ENCODE measurements at places on chromosomes 3 and 15.

DNA sequence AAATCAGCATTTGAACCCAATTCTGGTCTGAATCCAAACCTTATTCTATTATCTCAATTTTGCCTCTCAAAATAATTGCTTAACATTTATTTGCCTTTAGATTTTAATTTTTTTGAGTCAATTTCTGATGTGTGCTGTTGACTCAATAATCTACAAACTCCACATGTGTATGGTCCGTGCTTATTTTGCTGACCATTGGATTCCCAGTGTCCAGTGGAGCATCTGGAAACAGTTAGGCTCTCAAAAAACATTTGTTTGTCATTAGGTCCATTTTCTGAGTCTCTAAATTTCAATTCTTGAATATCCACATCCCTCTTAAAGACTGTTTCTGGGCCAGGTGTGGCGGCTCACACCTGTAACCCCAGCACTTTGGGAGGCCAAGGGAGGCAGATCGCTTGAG, 19.2 kb upstream of the MYZAP start:
- no peak for DNase-seq

DNA sequence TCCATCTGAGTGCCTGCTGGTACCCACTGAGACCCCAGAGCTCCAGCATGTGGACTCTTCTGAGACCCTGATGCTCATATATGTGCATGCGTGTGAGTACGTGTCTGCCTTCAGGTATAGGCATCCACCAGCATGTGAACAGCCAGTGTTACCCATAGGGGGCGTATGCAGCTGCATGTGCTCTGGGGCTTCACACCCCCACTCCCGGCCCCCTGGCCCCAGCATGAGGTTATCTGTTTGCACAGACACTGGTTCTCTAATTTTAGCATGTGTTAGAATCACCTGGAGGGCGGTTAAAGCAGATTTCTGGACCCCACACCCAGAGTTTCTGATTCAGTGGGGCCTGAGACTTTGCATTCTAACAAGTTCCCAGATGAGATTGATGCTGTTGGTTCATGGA, 824 bp upstream of the CILP start:
- peak; percentile 25 for DNase-seq

- no peak for DNase-seq
These were observed 132.6 kb upstream of the LRRN1 start for GRCh38 chr3:3666664-3667063.

GRCh38 chr3:188817935-188818269, 353.9 kb upstream of the TPRG1 start:
- no peak for DNase-seq

DNA sequence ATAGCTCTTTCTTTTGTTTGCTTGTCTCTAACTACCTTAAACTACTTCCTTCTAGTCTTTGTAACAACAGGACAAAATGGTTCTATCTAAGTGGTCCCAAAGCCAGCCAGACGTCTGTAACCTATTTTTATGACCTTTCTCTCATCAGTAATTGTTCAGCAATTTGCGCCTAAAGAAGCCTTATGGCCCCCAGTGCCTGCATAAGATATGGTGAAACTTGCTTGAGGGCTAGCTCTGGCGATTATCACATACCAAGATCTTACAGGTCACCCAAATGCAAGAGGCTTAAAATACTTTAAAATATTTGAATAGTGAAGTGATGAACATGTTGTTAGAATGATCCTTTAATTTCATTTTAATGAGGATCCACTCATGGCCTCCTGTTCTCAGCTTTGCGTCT, 369.4 kb downstream of the SOX2 start:
- DNase-seq: no peak

- peak; percentile 60 for DNase-seq
These were observed 63.0 kb downstream of the SH3BP5 start for GRCh38 chr3:15269091-15269989.

DNA sequence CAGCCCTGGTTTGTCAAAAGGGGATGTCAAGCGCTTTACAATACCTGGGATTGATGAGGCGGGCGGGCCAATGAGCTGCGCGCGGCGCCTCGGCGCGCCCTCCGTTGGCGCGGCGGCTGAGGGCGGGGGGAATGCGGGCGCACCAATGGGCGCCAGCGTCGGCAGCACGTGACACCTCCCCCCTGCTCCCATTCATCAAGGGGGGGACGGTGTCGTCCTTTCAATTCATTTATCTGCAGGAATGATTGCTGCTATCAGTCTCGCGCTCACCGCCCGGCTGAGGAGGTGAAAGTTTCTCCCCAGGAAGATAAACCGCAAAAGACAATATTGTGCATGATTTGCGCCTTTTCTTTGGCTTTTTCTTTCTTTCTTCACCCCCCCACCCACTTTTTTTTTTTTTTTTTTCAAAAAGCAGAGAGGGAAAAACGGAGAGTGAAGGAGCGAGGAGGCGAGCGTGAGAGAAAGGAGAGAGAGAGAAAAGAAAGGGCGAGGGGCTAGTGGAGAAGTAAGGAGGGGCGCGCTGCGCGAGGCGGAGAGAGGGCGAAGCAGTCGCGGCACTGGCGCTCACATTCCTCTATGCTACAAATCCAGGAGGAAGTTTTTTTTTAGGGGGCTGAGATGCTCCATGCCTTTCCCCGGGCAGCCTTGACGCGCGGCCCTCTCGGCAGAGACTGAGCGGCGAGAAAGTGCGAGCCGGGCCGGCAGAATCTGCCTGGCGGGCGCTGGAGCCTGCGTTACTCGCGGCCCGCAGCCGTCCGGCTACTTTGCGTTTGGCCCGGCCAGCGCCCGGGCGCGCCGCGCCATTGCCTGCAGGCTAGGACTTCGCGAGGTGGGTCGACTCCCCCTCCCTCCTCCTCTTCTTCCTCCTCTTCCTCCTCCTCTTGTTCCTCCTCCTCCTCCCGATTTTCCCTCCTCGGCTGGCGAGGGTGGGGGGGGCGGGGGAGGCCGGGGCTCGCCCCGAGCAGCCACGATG, at the start of gene ZIC1:
TSS of gene ZIC1 (plus strand) at position 223 of the 973 bp plus-strand sequence. CDS start at position 971, 748 bp downstream.
- no peak for DNase-seq
